ENCODE measurements at places on chromosomes 5 and 9.

- DNase-seq: no peak
Measured at GRCh38 chr9:110016340-110016739, 191.6 kb downstream of the C9orf152 start.

- peak; percentile 83 for DNase-seq
Measured at GRCh38 chr9:111914749-111915424, 18.3 kb downstream of the UGCG start.

DNA sequence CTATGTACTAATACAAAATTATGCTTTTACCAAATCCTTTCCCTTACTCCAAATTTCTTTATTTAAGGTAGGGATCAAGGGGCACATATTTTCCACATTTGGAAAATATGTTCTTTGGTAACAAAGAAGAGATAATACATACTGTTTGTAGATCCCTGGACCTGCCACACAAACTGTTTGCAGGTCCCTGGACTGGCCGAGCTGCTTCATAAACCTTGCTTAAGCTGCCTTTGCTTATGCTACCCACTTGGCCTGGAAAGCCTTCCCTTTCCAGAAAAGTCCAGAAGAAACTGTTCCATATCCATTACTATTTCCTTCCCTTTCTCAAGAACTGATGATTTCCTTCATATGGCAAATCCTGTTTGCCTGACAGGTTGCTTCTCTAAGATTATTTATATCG, 22.6 kb upstream of the DMXL1 start:
- no peak for DNase-seq

DNA sequence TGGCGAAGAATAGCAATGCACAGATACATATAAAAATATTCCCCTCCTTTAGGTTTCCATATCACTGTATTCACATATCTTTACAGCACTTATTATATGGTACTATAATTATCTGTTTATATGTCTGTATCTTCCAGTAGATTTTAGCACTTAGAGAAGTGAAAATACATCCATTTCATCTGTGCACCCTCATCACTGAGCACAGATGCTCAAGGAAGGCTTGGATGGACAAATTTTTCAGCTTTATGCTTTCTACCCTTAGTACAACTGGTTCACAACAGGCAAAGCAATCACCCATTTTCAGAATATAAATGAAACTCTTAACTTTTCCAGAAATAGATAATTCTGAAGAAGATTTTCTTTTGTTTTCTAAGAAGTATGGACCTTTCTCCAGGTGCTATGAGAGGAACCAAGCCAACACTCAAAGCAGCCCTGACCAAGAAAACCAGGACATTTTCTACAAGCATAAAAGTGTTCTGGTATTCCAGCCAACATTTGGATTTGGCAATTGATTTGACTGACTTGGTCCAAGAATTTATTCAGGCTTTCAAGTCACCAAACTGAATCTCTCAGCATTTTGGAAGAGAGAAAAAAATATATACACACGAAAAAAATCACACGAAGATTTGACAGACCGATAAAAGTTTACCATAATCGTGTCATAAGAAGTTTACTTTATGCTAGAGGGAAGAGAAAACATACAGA, 170.2 kb upstream of the CD180 start:
- no peak for DNase-seq

DNA sequence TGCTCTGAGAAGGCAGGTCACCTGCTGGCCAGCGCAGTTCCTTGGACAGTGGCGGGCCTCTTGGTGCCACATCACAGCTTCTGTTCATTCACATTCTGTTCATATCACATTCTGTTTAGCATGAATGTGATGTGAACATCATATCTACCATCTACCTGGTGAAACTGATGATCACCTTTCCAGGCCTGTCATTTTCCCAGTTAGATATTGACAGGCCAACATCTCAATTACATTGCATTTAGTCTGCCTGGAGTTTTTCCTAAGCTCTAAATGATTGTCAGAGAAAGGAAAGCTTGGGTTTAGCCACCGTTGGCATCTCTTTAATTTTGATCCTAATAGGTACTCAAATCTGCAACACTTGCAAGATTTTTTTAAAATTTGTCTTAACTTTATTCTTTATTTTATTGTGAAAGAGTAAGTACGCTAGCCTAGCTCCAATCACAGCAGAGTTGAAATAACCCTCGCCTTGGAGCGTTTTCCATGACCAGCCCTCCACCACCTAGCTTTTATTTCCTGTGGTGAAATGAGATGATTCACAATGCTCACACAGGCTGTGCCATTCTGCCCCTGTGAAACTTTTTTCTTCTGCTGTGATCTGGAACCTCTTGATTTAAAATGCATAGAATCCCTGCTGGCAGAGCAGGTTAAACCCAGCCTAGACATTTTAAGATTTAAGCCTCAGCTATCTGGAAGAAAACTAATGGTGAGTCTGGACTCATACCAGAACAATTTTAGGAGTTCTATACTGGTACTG, 225.0 kb downstream of the ESM1 start:
- no peak for DNase-seq

- DNase-seq: no peak
Measured at GRCh38 chr9:97854696-97855485, 1.9 kb downstream of the FOXE1 start.

- no peak for DNase-seq
Measured at GRCh38 chr5:72265032-72265877, 54.8 kb downstream of the MRPS27 start.

DNA sequence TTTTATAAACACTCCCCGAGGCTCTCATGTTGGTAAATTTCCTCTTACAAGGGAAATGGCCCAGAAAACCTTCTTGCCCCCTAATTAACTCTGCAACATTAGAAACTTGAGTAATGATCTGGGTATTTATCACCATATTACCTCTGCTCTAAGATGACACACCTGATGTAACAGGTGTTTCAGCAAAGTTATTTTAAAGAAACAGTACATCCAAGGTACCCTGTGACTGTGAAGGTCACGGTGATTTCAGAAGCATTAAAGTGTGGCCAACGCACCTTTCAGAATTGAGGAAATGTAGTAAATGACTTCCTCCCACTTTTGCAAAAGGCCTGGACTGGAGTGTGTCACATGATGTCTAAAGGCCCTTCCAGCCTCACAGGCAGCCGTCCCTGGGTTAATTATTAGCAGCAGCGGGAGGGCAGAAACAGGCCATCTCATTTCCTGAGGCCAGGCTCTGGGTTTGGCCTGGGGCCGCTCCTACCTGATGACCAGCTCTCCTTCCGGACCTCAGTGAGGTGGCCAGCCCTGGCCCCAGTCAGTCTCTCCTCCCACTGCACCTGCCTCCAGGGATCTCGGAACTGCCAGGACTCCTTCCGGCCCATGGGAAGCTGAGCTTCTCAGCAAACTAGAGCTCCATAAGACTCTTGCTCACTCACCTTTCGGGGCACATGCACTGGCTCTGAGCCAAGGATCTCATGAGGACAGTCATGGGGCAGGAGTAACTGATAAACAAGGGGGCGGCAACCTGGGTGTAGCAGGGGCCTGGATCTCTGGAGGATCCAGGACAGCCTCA, 20.7 kb downstream of the PTPN3 start:
- DNase-seq: no peak

DNA sequence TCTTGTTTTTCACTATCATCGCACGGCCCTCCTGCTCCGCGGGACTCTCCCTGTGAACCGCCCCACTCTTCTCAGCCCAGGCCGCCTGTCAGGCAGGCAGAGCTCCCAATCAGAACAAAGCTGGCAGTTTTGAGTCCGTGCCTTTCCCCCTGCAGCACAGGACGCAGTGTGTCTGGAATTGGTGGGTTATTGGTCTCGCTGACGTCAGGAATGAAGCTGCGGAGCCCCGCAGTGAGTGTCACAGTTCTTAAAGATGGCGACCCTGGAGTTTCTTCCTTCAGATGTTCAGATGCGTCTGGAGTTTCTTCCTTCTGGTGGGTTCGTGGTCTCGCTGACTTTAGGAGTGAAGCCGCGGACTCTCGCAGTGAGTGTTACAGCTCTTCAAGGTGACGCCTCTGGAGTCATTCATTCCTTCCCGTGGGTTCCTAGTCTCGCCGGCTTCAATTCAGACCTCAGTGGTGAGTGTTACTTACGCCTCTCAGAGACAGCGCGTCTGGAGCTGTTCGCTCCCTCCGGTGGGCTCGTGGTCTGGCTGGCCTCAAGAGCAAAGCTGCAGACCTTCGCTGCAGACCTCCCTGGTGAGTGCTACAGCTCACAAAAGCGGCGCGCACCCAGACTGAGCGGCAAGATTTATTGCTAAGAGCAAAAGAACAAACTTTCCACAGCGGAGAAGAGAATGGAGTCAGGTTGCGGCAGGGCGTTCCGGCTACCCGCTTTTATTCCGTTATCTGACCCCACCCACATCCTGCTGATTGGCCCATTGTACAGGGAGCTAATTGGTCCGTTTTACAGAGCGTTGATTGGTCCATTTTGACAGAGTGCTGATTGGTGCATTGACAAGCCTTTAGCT, 7.4 kb downstream of the ZDHHC11B start:
- no peak for DNase-seq

- DNase-seq: no peak
Measured at GRCh38 chr5:39696672-39697398, 272.1 kb upstream of the DAB2 start.

GRCh38 chr9:23821375-23822181, 4.5 kb downstream of the ELAVL2 start:
- no peak for DNase-seq

DNA sequence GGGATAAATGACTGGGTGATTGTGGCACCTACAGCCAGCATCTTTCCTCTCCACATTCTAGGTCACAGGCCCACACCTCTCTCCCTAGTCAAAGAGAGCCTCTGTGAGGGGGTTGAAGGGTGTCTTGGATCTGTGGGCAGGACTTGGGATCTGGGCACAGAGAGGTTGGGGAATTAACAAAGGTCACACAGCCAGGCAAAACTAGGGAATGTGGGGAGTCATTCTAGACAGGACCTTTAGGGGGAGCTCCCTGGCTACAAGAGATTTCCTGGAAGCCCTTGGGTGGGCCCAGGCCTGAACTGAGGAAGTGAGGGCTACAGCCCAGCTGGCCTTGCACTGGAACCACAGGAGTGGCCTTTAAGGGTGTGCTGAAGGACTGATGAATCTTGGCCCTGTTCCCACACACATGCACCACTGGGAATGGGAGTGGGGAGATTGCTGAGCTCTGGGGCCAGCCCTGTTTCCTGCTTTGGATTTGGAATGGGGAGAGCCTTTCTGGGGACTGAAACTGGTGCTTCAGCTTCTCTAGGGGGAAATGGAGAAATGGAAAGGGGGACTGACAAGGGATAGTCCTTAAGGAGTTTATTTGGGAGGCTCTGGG, 12.4 kb upstream of the CXXC5 start:
- no peak for DNase-seq

DNA sequence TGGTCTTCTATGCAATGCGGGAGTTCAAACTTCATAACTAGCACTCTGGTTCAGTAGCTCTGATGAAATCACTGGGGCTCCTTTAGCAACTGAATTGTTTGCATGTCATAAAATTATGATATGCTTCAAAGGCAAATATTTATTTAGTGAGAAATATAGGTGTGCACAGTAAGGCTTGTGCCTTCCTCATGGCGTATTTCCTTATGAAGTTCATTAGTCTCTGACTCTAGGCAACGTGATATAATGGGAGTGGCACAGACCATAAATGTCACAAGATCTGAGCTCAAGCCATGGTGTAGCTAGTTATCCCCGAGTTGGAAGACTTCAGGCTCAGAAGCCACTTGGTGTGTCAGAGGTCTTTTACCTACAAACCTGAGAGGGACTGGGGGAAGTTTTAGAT, 35.5 kb downstream of the PIP5K1B start:
- DNase-seq: no peak

- DNase-seq: no peak
Measured at GRCh38 chr9:73753171-73753570, 601.5 kb downstream of the ANXA1 start.

GRCh38 chr5:99317136-99317535, 388.3 kb upstream of the CHD1 start:
- no peak for DNase-seq

GRCh38 chr5:74761241-74761640, 5.7 kb downstream of the GFM2 start:
- no peak for DNase-seq

DNA sequence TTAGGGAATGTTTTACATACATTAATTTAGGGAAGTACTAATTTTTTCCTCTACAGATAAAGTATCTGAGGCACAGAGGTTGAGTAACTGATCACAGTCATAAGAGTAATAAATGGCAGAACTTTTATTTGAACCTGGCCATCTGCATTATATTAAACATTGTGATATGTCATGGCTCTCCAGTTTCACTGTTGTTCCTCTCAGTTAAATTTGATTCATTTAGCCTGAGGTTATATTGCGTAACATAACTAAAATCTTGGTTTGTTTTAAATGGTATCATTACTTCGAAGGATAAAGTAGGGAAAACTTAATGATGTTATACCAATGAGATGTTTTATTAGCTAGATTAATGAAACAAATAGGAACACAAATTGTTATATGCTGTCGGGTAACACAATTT, 284.4 kb downstream of the KDM4C start:
- no peak for DNase-seq

DNA sequence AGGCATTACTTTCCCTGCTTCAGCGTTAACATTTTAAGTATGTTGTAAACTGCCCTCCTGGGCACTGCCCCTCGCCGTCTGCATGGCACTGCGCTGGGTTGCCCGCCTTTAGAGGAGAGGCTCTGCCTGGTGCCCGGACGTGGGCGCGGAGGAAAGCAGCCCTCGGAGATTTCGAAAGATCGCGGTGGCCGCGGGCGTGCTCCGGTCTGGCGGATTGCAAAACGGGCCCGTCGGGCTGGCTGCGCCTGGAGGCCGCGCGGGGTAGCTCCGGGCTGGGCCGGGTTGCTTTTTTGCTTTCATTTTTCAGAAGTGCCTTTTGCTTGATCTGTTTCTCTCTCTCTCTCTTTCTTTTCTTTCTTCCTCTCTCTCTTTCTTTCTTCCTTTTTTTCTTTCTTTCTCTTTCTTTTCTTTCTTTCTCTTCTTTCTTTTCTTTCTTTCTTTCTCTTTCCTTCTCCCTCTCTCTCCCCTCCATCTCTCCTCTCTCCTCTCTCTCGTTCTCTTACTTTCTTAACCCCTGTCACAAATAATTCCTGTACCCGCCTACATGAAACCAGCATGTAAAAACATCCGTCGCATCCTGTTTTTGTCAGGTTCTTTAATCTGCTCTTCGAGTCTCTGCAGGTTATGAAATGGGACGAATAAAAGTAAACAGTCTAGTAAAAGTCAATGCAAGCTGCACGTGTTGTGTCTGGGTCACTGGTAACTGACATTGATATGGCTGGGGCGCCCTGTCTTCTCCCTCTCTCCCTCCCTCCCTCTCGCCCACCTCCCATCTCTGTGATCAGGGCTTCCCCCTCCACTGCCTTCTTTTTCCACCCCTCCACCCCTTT, 1.7 kb downstream of the FST start:
- peak; percentile 28 for DNase-seq

DNA sequence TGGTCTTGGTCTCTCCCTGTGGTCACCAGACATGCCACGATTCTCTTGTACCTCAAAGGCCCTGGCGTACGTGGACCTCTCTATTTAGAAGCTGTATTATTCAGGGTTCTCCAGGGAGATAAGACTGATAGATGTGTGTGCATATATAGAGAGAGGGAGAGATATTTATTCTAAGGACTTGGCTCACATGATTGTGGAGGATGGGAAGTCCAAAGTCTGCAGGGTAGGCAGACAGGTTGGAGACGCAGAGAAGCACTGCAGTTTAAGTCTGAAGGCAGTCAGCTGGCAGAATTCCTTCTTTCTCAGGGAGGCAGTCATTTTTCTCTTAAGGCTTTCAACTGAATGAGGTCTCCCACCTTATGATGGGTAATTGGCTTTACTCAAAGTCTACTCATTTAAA, 16.3 kb downstream of the C9orf57 start:
- DNase-seq: no peak

GRCh38 chr5:36946101-36946500, 69.5 kb downstream of the NIPBL start:
- no peak for DNase-seq
